ENCODE measurements at places on chromosomes 3 and 15. TPM values are rescaled to one million over a fixed set of nuclear protein-coding genes. Genes with fewer than 3 reads are reported as not detected.

GRCh38 chr3:64443546-64444381 lies 218.5 kb upstream of the PRICKLE2 start:
- ATAC-seq: no peak

DNA sequence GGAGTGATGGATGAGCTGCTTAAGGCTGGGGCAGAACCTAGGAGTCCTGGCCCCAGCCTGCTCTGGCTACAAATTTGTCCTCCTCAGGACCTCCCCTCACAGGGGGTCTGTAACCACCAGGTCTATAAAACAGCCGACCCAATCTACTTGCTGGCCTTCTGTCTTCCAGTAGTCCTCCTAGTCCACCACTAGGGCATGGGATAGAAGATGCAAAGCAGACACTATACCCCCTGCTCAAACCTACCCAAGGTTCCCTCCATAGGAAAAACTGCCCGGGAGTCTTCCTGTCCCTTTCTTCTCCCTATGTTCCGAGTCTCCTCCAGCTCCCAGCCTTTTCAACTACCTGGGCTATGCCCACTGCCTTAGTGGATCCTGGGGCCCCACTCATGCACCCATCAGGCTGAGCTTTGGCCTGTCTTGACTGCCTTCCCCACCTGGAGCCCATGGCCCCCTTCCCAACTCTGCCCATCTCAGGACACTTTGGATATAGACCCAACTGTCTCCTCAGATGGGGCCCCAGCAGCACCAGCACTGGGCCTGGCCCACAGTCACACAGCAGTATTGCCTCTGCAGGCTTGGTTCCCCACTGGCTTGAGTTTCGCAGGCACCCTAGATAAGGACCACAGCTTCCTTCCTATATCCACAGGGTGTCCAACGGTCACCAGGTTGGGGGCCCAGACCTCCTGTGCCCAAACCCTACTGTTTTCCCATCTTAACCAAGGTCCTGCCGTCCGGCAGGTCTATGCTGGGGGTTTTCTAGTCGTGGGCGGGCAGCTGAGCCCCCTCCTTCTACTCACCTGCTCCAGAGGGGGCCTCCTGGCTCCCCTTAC lies 1.1 kb downstream of the HYAL3 start:
- ATAC-seq: no peak

GRCh38 chr15:56639631-56640030 lies 93.7 kb downstream of the ZNF280D start:
- ATAC-seq: no peak

LCTL gene
- total RNA-seq: not detected
